ENCODE measurements at places on chromosomes 6 and 20.

- no peak for DNase-seq
These were observed 134.4 kb downstream of the OR2B2 start for GRCh38 chr6:27777614-27778355.

DNA sequence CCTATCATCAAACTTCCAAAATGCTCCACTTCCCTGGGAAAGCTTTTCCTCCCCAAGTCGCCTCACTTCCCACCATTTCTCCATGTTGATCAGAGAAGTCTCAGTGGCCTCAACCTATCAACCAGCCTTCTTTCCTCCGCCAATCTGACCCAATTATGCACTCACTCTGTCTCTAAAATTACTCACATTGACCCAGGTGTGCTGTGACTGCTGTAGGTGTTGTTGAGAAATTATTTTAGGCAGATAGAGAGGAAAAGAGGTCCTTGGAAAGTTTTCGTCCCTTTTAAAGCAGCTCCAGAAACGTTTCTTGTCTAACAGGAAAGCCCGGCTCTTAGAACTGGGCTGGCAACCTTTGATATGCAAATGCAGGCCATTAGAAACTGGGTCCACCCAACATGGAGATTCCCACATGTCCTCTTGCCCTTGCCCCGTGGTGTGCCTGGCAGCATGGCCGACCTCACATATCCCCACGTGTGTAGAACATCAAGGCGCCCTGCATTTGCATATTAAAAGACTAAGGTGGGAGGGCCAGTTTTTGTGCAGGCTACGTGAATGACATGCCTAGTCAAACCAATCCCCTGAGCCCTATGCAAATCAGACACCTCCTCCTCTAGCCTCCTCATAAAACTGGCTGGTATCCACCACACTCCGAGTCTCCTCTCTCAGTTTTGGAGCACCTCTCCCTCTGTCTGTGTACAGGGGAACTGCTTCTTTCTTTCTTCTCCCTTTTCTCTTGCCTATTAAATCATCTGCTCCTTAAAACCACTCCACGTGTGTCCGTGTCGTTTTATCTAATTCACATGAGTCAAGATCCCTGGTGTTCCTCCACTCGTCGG, 12.9 kb downstream of the IPCEF1 start:
- peak; percentile 13 for DNase-seq

DNA sequence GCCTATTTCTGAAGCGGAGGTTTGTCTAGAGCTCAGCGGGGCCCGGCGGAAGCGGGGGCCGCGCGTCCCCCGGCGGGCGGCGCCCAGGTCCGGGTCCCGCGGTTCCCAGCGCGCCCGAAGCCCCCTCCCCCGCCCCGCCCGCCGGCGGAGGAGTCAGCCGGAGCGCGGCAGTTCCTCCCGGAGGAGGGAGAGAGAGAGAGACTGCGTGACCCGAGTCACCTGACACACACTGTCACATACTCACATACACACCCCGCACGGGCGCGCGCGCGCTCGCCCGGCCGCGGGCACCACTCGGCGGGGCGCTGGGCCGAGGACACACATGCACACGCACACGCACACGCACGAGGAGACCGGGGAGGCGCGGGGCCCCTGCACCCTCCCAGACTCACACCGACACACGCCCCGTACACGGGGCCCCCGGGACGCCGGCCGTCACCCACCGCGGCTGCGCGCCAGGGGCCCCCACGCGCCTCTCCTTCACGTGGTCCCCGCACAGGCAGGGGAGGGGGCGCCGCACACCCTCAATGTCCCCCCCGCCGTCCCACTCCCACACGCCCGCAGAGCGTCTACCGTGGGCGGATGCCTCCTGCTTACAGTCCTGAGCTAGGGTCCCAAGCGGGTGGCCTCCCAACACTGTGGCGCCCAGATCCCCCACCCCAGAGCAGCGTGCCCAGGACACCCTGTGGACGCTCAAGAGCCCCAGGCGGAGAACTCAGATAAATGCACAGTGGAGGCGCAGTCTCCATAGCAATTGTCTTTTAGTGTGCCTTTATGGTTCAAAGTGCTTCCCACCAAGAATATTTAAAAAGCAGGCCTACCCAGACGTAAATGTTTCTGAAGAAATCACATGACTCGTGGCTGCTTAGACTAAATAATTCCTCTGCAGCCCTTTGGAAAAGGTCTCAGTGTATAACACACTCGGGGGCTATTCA, at the start of gene RRAGD:
Gene RRAGD, minus strand, starts transcription at position 203 of the 935 bp plus-strand sequence. CDS start 280 bp downstream, outside the sequence.
- DNase-seq, result peak; percentile 74

DNA sequence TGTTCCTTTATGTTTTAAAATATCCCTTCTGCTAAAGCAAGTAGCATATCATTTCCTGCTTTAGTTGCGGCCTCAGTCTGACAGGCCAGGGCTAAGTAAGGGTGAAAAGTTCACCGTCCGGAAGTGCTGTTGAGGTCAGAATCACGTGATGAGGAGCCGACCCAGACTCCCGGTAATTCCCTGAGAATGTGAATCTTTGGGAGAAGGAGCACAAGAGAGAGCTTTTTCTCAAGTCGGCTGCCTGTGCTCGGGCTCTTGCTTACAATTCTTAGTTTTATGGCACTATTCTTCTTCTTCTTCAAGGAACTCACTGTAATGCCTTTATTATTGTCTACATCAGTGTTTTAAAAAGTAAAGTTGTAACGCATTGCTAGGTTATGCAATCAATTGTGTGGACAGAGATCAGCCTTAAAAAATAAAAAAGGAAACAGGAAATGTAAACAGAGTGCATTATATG, 309.3 kb downstream of the PRL start:
- DNase-seq, result no peak

DNA sequence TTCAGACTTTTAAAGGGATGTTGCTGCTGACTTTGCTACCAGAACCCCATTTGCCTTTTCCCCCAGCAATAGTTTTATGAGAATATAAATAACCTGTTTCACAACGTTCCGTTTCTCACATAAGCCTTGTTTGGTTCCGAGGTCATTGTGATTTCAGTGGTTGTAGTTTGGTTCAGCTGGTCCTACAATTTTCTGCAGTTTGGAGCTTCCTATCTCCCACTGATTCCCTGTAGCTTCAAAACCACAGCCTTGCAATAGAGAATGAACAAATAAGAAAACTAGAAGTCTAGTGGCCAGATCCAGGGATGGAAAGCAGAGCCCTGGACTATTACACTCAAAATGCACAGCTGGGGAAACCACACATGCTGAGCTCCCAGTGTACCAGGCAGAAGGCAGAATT, 24.1 kb upstream of the SH3BGRL2 start:
- no peak for DNase-seq

DNA sequence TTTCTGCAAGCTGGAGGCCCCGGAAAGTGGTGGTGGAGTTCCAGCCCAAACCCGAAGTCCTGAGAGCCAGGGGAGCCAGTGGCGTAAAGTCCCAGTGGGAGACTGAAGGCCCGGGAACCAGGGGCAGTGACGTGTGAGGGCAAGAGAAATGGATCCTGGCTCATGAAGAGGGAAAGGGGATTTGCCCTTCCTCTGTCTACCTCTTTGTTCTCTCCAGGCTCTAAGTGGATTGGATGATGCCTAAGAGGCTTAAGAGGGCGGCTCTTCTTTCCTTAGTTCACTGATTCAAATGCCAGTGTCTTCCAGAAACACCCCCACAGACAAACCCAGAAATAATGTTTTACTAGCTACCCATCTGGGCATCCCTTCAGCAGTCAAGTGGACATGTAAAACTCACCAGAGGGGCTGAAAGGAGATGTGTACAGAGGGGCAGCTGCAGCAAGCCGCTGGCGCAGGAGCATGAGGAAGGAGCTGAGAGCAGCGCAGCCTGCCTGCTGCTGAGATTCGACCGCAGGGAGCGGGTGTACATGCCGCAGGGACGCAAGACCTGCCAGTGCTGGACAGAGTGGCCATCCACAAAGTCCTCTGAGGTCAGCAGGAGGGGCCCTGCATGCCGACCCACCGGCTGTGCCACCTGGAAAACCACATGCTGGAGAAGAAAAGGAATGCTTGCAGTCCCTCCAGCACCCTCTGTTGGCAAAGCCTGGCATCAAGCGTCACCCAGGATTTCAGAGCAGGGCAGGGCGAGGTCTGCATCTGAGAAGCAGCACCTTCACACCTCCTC, 29.5 kb downstream of the CDYL start:
- peak; percentile 64 for DNase-seq

DNA sequence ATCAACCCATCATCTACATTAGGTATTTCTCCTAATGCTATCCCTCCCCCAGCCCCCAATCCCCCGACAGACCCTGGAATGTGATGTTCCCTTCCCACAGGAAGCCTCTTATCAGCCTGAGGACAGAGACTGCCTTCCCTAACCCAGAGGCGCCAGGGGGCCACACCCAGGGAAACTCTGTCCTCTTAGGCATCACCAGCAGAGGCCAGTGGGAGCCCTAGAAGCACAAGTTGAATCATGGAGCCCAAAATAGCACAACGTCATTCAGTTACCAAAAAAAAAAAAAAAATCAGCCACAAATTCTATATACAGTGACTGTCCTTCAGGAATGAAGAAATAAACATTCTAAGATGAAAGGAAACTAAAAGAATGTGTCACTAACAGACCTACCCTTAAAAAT, 625.7 kb downstream of the TFAP2A start:
- no peak for DNase-seq

DNA sequence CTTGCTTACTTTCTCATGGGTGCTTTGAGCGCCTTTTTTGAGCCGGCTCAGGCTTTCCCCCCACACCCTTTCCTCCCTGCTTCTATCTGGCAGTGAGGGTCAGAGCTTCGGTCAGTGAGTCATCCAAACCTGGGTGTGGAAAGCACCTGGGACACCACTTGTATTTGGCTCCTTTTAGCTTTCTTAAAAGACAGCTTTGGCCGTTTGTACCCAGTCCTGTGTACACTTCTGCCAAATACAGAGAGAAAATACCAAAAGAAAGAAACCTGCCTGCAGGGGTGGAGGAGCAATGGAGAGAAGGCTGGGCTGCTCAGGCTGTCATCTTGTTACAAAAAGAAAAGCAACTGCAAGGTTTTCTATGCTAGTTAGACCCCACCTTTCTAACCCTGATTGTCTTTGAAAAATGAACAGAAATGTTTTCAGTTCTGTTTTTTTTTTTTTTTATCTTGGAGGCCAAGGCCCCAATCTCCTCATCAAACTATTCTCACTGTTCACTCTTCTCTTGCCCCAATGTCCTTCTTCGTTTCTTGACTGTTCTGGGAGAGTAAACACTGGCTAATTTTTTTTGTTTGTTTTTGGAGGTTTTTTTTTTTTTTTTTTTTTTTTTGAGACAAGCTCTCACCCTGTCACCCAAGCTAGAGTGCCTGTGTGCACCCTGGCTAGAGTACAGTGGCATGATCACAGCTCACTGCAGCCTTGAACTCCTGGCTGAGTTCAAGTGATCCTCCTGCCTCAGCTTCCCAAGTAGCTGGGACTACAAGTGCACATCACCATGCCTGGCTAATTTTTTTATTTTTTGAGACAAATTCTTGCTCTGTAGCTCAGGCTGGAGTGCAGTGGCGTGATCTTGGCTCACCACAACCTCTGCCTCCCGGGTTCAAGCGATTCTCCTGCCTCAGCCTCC, 76.4 kb downstream of the SSR1 start:
- DNase-seq, result no peak

DNA sequence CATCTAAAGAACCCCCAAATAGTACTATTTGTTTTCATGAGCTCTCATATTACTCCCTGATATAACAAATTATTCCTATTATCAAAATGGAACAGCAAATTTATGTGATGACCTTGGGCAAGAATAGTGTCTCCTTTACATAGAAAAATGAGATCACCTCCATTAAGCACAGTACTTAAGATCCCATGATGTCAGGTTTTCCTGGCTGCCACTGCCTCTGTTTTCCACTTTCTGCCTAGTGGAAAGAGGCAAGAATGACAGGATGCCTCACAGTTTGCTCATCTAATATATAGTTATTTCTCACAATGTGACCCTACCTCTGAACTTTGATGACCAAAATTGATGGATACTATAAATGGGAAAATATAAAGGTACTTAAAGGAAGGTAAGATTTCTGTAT, 260.1 kb upstream of the SGK1 start:
- no peak for DNase-seq

GRCh38 chr20:1576641-1577040, 19.1 kb upstream of the SIRPD start:
- DNase-seq, result no peak

DNA sequence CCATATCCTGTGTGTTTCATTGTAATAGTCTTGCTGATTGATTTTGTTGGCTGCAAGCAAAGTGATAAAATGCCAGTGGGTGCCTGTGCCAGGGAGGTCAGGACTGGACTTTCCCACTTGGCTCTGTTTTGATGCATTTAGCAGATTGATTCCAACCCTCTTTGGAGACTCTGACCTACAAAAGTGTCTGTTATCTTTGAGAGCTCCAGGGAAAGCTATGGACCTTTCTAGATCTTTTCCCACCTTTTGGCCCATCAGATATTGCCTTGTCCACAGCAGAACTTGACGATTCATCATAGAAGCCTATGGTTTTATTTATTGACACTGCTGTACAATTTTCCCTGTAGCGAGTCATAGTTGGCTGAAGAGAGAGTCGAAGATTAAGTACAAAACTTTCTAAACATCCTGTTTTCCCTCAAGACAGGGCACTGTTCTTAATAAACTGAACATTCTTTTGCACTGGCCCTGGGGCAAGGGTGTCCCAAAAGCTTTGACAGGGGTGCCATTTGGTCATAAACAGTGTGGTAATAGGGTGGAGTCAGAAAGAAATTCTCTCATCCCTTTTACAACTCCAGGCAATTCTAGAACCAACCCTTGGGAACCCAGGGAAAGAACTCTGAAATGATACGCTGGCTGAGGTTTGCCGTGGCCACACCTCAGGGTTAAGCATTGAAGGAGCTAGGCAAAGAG, 53.7 kb downstream of the E2F3 start:
- DNase-seq, result no peak

DNA sequence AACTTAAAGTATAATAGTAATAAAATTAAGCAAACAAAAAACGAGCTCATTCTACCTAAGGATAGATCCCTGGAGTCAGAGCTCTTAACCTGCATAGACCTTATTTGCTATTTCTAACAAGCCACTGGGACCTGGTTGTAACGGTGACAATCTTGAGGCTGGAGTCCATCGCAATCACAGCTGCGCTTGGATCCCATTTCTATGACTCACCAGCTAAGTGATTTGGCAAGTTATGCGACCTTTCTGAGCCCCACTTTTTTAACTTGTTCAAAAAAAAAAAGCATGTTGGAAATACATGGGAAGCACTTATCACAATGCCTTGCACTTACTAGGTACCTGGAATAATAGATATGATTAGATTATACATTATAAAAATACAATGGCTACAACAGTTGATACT, 389.5 kb upstream of the CDH4 start:
- DNase-seq, result no peak

DNA sequence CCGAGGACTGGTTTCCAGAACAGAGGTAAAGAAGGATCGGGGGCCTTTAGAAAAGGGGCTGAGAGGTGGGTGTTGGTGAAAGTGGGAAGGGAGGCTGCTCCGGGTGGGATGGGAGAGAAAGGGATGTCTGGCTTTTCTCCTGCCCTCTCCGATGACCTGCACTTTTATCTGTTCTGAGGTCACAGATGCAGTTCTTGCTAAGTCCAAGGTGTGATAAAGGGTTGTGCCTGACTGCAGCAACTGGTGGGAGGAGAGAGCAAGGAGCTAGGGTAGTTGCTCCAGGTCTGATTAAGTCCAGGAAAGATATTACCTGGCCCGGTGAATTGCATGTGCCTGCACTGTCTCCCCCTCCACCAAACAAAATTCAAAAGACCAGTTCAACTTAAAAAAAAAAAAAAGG, 145.6 kb upstream of the SOX4 start:
- DNase-seq, result no peak
